ENCODE measurements at places on chromosomes 2 and 18. TPM values are rescaled to one million over a fixed set of nuclear protein-coding genes. Genes with fewer than 3 reads are reported as not detected.
A peak's percentile ranks its signal among the peaks of the same experiment; 100 is the strongest.

DNA sequence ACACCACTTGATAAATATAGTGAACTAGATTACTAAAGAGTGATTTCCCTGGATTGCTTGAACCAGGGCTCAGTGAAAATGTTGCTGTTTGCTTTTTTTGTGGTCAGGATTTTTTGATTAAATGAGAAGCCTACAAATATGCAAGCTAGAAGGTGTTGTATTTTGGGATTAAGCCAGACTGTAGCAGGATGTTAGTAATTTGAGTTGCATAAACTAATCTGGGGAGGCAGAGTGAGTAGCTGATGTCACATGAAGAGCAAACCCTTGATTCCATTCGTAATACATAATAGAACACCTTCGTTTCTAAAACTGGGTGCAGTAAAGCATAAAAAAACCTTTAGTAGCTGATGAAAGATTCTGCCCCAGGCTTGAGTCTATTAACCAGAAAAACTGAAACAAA is 32.0 kb downstream of the NEDD4L start:
- no peak overlapping the region for H3K27ac ChIP-seq
- no peaks in the 10 kb centered on the region for H3K27me3 ChIP-seq

PCGF1 gene
- 22.5 TPM for total RNA-seq

DNA sequence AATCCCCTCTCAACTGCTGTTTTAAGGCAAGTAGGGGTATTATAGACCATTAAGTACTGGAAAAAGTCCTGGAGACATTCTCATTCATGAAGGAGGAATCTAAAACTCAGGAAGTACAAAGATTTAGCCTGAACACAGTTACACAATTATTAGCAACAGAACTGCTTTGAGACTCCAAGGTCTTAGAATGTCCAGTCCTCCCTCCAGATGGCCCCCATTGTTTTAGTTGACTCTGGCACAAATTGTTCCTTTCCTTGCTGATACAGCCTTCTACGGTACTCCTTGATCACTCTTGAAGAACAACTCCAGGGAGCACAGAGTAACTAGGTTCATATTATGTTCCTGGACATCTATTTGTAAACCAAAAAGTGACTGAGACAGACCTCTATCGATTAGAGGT is 210.1 kb upstream of the RND3 start:
- H3K36me3 ChIP-seq = no peaks in the 10 kb centered on the region
- no peaks in the 10 kb centered on the region for H3K27me3 ChIP-seq
- no peak overlapping the region for H3K4me3 ChIP-seq
- H3K4me1 ChIP-seq = no peaks in the 10 kb centered on the region

DNA sequence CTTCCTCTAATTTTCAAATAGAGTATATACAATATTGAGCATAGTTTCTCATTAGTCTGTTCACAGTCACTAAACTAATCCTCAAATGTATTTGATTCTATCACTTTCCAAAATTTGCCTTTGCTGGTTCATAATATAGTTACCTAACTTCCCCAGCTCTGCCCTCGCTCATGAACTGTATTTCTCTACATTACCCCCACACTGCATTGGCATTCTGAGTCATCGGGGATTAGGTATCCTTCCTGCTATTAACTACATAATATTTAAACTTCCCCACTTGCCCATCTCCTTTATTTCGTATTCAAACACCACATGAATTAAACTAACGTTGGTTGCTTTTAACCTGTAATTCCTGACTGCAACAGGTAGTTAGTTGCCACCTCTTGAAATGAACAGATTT is 14.8 kb upstream of the CLASP1 start:
- H3K27ac ChIP-seq = no peak overlapping the region
- no peaks in the 10 kb centered on the region for H3K36me3 ChIP-seq
- DNase-seq = no peak
- H3K4me1 ChIP-seq = peaks cover 4% of the 10 kb centered on the region

- H3K4me1 ChIP-seq = no peaks in the 10 kb centered on the region
- no peaks in the 10 kb centered on the region for H3K27me3 ChIP-seq
- H3K4me3 ChIP-seq = no peak overlapping the region
- DNase-seq = no peak
- no peaks in the 10 kb centered on the region for H3K36me3 ChIP-seq
These were observed 36.5 kb upstream of the DLX1 start for GRCh38 chr2:172048508-172049503.

GRCh38 chr2:120300385-120300784 is 45.6 kb upstream of the INHBB start:
- H3K36me3 ChIP-seq = no peaks in the 10 kb centered on the region
- H3K4me3 ChIP-seq = no peak overlapping the region
- no peak overlapping the region for H3K27ac ChIP-seq
- no peaks in the 10 kb centered on the region for H3K4me1 ChIP-seq

DNA sequence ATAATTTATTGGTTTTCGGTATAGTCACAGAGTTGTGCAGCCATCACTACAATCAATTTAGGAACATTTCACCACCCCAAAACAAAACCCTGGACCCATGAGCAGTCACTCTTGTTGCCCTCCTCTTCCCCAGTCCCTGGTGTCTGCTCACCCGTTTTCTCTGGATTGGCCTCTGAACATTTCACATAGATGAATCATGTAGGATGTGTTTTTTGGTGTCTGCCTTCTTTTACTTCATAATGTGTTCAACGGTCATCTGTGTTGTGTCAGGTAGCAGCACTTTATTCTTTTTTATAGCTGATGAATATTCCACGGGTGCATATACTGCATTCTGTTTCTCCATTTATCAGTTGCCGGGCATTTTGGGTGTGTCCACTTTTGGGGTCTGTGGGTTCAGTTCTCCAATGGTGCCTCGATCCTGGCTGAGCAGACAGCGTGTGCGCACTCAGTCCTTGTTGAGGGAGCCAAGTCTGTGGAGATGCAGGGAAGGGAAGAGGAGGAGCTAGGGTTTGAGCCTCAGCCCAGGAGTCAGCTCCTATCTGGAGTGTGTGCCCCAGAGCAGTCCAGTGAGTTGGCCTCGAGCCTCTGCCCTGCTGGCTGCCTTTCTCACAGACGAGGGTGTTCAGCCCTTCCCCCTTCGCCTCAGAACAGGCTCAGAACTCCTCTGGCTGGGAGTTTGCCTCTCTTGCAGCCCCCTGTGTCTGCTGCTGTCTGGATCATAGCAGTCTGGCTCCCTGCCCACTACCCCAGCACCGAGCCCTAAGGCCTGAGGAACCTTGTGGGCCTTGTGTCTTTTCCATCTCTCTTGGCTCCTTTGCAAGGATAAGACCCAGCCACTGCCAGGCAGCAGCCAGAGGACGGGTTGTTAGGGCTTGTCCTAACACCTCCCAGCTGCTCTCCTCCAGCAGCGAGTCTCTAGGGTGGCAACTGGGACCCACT is 18.0 kb downstream of the C2orf74 start:
- peak overlapping the region; percentile 99 for H3K27ac ChIP-seq
- DNase-seq = peak; percentile 44
- no peaks in the 10 kb centered on the region for H3K27me3 ChIP-seq
- peaks cover 36% of the 10 kb centered on the region for H3K4me1 ChIP-seq
- peaks cover 42% of the 10 kb centered on the region for H3K36me3 ChIP-seq

DNA sequence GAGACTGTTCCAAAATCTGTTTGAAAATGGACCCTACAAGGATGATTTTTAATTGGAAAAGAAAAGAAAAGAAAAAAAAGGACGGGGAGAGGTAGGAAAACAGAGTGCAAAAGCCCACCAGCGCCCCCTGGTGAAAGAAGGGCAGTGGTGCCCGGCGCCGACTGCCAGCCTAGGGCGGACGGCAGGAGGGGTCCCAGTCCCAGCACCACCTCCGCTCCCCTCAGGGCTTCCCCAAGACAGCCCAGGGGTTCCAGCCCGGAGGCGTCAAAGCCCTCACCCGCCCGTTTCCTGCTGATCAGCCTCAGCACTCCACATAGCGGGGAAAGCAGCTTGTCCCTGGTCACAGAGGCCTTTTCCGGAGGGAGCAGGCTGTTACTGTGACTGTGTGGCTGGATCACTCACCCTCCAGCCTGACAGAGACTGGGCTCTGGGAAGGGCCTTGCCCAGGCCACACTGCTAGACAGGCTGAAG is 213.9 kb downstream of the TFCP2L1 start:
- no peak overlapping the region for H3K4me3 ChIP-seq
- peak; percentile 40 for DNase-seq
- H3K27me3 ChIP-seq = peaks cover 7% of the 10 kb centered on the region
- no peak overlapping the region for H3K27ac ChIP-seq

DNA sequence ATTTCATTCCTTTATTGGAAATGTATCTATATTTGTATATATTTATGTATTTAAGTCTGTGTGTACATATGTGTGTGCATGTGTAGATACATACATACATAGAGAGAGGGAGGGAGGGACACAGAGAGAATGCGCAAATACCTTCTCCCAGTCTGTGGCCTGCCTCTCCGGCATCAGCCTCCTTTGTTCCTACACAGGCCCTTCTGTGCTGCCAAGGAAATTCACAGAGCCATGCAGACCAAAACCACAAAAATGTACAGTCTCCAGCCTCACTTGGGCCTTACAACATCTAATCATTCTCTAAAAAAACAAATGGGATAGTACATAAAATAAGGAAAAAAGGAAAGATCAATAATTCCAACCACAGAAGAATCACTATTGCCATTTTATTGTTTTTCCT is 8.8 kb upstream of the CRACDL start:
- no peak overlapping the region for H3K4me3 ChIP-seq
- no peaks in the 10 kb centered on the region for H3K4me1 ChIP-seq
- H3K36me3 ChIP-seq = no peaks in the 10 kb centered on the region
- H3K27me3 ChIP-seq = no peaks in the 10 kb centered on the region
- DNase-seq = no peak
- H3K27ac ChIP-seq = no peak overlapping the region

DNA sequence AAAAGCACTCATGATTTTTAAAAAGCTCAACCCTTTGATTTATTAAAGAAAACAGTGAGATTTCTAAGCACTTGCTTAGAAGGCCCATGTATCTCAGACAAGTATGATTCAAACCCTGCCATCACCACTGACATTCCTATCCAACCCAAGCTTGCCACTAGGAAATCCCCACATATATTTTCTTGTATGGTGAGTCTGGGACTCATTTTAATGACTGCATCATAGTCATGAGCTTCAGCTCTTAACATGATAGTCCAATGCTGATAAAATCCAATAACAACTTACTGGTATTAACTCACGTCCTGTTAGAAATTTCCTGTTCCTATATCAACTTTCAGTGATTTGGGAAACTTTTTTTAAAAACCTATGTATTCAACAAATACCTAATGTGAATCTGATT is 39.4 kb upstream of the NCKAP5 start:
- no peaks in the 10 kb centered on the region for H3K27me3 ChIP-seq
- DNase-seq = no peak
- no peaks in the 10 kb centered on the region for H3K36me3 ChIP-seq
- peaks cover 4% of the 10 kb centered on the region for H3K4me1 ChIP-seq

DNA sequence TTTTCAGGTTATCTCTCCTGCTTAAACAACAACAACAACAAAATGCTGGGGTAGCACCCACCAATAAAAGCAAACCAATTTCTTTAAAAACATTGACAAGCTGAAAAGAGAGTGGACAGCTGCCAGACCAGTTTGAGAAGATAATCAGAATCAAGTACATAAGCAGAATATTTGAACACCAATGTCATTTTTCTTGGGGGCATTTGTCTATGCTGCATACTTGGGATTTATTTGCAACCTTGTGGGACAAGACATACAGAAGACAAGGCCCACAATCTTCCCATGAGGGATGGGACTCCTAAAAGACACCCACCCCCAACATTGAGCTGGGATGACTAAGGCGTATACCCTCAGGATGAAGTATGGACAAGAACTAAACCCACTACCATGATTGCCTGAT is 62.2 kb upstream of the NXPH2 start:
- H3K27me3 ChIP-seq = no peaks in the 10 kb centered on the region
- no peak for DNase-seq
- no peak overlapping the region for H3K27ac ChIP-seq
- no peak overlapping the region for H3K4me3 ChIP-seq

ITGA4 gene
- total RNA-seq = not detected

STARD6 gene
- total RNA-seq = not detected

DIPK1C gene
- not detected for total RNA-seq

GRCh38 chr2:201414099-201415023 is 36.9 kb downstream of the TRAK2 start:
- peaks cover 60% of the 10 kb centered on the region for H3K4me1 ChIP-seq
- peak overlapping the region; percentile 22 for H3K4me3 ChIP-seq
- DNase-seq = no peak
- H3K36me3 ChIP-seq = no peaks in the 10 kb centered on the region
